ENCODE measurements at places on chromosomes 3 and 15. TPM values are rescaled to one million over a fixed set of nuclear protein-coding genes. Genes with fewer than 3 reads are reported as not detected.

The MST1R gene
- 66.4 TPM for total RNA-seq

The STRIT1 gene
- total RNA-seq, result not detected

- peaks cover 29% of the 10 kb centered on the region for H3K4me1 ChIP-seq
- no peak overlapping the region for H3K27ac ChIP-seq
- H3K4me3 ChIP-seq, result no peak overlapping the region
- no peaks in the 10 kb centered on the region for H3K36me3 ChIP-seq
These were observed 155.2 kb upstream of the UBE2E1 start for GRCh38 chr3:23650371-23651140.

DNA sequence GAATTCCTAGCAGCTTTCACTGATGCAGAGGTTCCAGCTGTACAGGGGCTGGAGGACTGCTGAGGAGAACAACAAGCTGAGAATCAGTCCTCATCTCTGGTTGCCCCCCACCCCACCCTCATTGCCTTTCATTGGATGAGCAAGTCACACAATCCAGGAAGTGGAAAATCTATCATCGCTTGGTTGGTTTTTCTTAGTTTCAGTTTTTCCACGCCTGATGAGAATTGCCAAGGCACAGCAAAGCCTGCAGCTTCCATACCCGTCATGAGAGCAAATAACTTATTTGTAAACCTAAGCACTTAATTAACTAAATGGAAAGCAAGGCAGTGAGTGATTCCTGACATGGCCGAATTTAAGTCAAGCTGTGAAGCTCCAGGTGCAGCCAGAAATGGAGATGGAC lies 21.4 kb upstream of the LIPC start:
- H3K4me3 ChIP-seq, result no peak overlapping the region
- H3K27ac ChIP-seq, result no peak overlapping the region
- H3K4me1 ChIP-seq, result no peaks in the 10 kb centered on the region
- DNase-seq, result no peak

- no peaks in the 10 kb centered on the region for H3K36me3 ChIP-seq
- H3K27me3 ChIP-seq, result no peaks in the 10 kb centered on the region
- H3K4me1 ChIP-seq, result no peaks in the 10 kb centered on the region
- no peak for DNase-seq
These were observed 108.8 kb downstream of the NTRK3 start for GRCh38 chr15:88147760-88148159.

- H3K27me3 ChIP-seq, result no peaks in the 10 kb centered on the region
- DNase-seq, result no peak
- H3K4me1 ChIP-seq, result no peaks in the 10 kb centered on the region
- H3K27ac ChIP-seq, result no peak overlapping the region
- H3K36me3 ChIP-seq, result no peaks in the 10 kb centered on the region
- H3K4me3 ChIP-seq, result no peak overlapping the region
These were observed 15.0 kb upstream of the HPS3 start for GRCh38 chr3:149114458-149114857.

- H3K36me3 ChIP-seq, result no peaks in the 10 kb centered on the region
- peaks cover 6% of the 10 kb centered on the region for H3K4me1 ChIP-seq
- no peak overlapping the region for H3K27ac ChIP-seq
- DNase-seq, result no peak
These were observed 535.6 kb downstream of the NLGN1 start for GRCh38 chr3:173933113-173933512.
